ENCODE measurements at places on chromosomes 12 and 14.
A peak's percentile ranks its signal among the peaks of the same experiment; 100 is the strongest.

DNA sequence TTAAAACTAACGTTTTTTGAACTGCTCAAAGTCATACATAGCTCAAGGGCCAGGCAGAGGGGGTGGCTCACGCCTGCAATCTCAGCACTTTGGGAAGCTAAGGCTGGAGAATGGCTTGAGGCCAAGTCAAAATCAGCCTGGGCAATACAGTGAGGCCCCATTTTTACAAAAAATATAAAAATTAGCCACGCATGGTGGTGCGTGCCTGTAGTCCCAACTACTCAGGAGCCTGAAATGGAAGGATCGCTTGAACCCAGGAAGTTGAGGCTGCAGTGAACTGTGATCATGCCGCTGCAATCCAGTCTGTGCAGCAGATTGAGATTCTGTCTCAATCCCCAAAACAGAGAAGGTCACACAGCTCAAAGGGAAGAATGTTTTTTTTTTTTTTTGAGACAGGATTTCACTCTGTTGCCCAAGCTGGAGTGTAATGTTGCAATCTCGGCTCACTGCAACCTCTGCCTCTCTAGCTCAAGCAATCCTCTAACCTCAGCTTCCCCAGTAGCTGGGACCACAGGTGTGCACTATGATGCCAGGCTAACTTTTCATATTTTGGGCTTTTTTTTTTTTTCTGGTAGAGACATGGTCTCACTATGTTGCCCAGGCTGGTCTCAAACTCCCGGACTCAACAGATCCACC lies 2.9 kb downstream of the RBM23 start:
- H3K36me3 ChIP-seq, result peaks cover 12% of the 10 kb centered on the region
- peaks cover 21% of the 10 kb centered on the region for H3K4me1 ChIP-seq
- no peak overlapping the region for H3K4me3 ChIP-seq
- DNase-seq, result peak; percentile 46
- H3K27me3 ChIP-seq, result no peaks in the 10 kb centered on the region

- H3K36me3 ChIP-seq, result no peaks in the 10 kb centered on the region
- H3K4me1 ChIP-seq, result no peaks in the 10 kb centered on the region
These were observed 21.1 kb upstream of the SCARB1 start for GRCh38 chr12:124884587-124885438.

DNA sequence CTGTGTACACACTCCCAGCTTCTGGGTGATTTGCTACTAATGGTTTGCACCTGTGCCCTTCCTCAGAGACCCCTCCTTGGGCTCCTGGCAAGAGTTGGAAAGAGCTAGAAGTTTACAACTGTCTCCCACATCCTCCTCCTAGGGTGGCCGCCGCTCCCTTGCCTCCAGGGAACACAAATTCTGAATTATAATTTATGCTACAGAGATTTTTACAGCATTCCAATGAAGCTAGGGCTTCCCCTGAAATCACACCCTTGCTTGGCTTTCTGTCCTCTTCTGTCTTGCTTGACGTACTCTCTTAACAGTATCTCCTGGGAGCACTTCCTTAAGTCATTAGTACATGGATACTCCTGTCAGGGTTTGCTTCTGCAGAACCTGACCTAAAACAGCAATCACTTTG lies 180.2 kb downstream of the KCNA5 start:
- H3K4me3 ChIP-seq, result no peak overlapping the region
- H3K27ac ChIP-seq, result no peak overlapping the region
- H3K27me3 ChIP-seq, result no peaks in the 10 kb centered on the region
- H3K4me1 ChIP-seq, result no peaks in the 10 kb centered on the region
- H3K36me3 ChIP-seq, result no peaks in the 10 kb centered on the region

DNA sequence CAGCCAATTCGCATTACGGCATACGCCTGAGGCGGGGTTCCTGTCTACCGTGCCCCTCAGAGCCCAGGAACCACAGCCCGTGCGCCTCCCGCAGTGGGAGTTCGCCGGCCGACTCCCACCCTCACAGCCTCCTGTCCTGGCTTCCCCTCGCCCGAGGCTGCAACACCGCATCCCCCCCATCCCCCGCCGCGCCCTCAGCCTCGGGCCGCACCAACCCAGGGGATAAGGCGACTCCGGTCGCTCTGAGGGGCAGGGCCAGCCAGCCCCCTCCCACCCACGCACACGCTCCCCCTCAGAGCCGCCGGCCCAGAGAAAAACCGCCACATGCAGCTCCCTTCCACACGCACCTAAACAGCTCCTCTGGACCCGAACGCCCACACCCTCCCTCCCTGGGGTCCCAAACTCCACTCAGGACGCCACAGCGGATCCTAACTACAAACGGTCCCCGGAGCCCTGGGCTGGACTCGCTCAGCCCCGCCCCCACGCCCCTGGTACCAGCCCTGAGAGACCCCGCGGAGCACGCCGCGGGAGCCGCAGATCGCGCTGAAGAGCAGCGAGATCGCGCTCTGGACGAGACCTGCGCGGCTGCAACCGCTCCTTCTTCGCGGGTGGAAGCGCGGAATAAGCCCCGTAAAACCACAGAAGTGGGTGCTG lies at the start of gene C14orf39:
C14orf39 (minus strand) TSS at position 466 of the 654 bp plus-strand sequence. CDS start 985 bp downstream, outside the sequence.
- peak within 1 kb of the TSS; percentile 48 for H3K4me3 ChIP-seq
- no peaks in the 10 kb centered on the region for H3K4me1 ChIP-seq
- H3K36me3 ChIP-seq, result no peaks in the 10 kb centered on the region
- DNase-seq, result peak; percentile 38
- H3K27me3 ChIP-seq, result peaks cover 62% of the 10 kb centered on the region

GRCh38 chr14:31265701-31266398 lies 58.3 kb upstream of the HECTD1 start:
- no peaks in the 10 kb centered on the region for H3K36me3 ChIP-seq
- H3K27me3 ChIP-seq, result no peaks in the 10 kb centered on the region
- H3K27ac ChIP-seq, result no peak overlapping the region
- H3K4me3 ChIP-seq, result no peak overlapping the region
